Spinal cord (tissue), 10 donors: ENCODE measurements at places on chromosomes 11 and 22.

GRCh38 chr22:32880893-32881596 lies 79.5 kb downstream of the TIMP3 start:
- peak; percentile 93 for DNase-seq

DNA sequence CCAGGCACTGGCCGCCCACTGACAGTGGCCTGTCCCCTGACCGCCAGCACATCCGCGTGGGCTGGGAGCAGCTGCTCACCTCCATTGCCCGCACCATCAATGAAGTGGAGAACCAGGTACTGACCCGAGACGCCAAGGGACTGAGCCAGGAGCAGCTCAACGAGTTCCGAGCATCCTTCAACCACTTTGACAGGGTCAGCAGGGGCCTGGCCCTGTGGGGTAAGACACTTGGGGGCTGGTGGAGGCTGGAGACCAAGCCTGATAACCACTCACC lies 6.5 kb downstream of the CTSF start:
- no peak for DNase-seq

- no peak for DNase-seq
These were observed 64.7 kb upstream of the RRAS2 start for GRCh38 chr11:14423633-14424032.

DNA sequence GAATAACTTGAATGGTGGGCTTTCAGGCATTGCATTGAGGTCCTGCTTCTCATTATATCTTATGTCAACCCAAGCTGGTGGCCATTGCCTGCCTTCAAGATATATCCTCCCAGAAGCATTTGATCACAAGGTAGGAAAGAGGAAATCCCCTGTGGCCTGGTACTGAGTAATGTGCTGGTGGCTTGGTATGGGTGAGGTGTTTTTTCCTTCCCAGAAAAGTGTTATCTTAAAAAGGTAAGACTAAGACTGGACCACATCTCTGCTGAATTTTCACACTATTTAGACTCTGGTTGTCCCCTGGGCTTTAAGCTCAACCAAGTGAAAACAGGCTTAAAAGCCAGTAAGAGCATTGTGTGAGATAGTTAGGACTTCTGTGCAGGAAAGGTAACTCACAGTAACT lies 3.7 kb downstream of the INSC start:
- DNase-seq = no peak

DNA sequence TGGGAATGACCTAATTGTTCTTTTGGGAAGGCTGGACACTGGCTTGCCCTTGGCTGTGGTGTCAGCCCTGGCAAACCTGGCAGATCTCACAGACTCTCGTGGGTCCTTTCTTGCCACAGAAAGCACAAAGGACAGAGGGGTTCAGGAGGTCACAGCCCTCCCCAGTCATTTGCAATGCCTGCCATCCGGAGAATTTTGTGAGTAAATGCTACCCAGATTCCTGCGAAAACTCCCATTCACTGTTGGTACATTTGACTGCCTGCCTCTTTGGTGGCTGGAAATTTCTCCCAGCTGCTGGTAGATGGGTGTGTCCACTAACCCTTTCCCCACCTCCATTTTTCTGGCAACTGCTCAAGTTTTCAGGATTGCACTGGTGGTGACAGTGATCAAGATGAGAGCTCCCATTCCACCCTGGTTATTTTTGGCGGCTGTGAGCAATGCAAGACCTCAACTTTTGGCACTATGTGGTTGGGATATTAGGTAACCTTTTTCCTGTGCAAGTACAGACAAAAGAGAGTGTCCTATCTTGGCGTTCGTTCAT lies 155.7 kb downstream of the NAV2 start:
- DNase-seq = no peak

DNA sequence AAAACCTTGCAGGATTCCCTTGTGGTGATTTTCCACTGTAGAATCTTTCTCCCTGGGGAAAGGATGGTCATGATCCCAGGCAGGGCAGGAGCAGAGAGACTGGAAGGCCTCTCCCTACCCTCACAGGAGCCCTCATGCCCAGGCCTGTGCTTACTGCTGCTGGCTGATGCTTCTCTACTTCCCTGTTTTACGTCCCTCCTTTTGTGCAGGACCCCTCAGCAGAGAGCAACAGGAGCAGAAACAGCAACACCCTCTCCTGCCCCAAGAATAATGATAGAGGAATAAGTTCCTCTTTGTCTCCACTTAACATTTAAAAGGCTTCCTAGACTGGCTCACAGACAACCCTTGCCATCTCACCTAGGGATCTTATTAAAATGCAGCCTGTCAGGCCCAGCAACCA lies 3.6 kb downstream of the ISX start:
- DNase-seq = no peak

- no peak for DNase-seq
These were observed 3.8 kb downstream of the MOB2 start for GRCh38 chr11:1482581-1483444.

GRCh38 chr11:86458294-86459001 lies 83.8 kb downstream of the CCDC81 start:
- DNase-seq = no peak

DNA sequence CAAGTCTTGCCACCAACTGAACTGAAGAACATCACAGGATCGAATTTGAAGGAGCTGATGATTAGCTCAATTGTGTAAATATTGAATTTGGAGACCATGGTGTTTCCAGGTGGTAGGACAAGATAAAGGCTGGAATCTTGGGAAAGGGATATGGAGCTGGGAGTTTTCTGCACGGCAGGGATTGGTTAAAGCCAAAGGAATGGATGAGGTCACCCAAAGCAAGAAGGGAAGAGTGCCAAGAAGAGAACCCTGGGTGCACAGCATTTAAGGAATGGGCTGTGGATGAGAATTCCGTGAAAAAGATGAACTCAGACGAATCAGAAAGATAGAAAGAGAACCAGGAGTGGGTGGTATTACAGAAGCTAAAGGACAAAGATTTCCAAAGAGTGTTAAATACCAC lies 29.4 kb upstream of the RRAS2 start:
- no peak for DNase-seq

- DNase-seq = no peak
These were observed 14.8 kb upstream of the INCENP start for GRCh38 chr11:62108971-62109404.

DNA sequence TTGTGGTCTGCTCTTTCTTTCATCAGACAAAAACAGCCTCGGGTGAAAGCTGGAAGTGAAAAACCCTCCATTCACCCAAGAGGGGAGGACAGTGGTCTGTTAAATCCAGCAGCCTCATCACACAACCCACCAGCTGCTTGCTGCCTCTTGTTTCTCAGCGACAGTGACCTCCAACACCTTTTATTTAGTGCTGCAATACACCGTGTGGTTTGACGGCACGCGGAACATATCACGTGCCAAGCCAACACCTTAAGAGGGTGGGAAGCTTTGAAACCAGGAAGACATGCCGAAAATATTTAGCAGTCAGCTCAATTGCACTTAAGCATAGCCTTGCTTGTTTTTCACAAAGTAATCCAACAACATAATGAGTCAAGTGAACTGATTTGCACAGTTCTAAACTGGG lies 39.8 kb upstream of the POGLUT3 start:
- peak; percentile 5 for DNase-seq

GRCh38 chr11:59560290-59560701 lies 49.0 kb downstream of the OR4D9 start:
- DNase-seq = peak; percentile 95

DNA sequence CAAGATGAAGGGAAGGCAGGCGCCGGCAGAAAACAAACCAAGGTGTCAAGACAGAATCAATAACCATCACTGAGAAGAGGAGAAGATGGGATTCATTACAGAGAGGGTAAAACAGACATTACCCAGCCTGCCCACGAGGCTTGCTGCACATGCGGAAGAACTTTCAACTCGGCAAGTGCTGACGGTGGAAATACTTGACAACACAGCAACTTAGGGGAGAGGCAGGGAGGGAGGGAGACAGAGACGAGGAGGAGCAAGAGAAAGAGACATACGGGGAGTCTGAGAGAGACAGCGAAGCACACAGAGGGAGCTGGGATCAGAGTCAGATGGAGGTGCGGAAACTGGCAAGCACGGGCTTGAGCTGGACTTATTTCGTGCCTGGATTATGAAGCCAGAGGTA lies 129.3 kb upstream of the NECTIN1 start:
- no peak for DNase-seq

DNA sequence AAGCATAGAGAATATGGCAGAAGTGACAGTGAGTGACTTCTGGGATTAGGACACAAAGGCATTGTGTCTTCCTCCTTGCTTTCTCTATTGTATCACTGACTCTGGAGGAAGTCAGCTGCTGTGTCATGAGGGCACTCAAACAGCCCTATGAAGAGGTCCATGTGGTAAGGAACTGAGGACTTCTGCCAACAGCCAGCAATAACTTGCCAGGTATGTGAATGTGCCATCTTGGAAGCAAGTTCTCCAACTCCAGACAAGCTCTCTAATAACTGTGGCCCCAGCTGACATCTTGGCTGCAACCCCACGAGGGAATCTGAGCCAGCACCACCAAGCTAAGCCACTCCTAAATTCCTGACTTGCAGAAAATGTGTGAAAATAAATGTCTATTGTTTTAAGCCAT lies 83.6 kb upstream of the ZBED5 start:
- DNase-seq = no peak
